ENCODE measurements at places on chromosomes 3 and 15.

GRCh38 chr15:39207532-39208115 lies 373.3 kb upstream of the THBS1 start:
- DNase-seq, result no peak

DNA sequence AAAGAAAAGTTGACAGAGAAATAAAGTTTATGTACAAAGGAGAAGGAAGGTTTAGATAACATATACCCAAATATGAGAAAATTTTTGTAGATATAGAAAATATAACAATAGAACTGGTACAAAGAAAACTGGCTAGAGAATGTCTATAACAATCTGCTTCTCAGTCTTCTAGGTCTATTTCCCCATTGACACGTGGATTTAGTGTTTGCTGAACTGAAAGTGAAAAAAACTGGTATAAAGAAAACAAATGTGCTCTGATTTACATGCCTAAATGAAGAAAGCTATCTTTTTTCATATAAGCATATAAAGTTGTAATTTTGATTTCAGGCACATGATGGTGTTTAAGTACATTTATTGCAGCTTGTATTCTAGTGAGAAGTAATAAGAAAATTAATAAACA lies 9.8 kb downstream of the KCNMB2 start:
- DNase-seq, result no peak

DNA sequence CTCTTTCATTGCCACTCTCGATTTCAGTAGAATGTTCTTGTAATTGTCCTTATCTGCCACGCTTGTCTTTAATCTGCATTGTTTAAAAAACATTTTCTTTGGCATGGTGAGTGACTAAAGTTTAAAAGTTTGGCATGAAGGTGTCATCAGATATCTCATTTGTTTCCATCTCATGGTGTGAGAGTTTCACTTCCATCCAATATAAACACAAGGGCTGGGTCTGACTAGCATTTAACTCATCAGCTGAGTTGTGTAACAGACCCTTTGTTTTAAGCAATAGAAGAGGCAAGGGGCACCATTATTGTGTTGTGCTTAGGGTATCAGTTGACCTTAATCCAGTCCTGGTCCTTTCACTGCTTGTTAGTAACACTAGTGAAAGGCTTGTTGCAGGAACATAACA lies 49.9 kb upstream of the IL12A start:
- DNase-seq, result no peak

DNA sequence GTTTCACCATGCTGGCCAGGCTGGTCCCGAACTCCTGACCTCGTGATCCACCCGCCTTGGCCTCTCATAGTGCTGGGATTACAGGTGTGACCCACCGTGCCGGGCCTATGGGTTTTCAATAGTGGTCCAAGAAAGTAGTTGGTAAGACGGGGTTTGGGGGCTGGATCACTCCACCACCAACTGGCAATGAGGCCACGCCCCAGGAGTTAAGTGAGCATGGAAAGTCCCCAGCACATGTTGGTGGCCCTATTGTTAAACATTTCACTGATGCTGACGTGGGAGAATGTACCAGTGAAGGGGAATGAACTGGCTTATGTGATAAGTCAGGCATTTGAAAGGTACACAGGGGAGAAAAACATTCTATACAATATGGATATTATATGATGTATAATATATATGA lies 80.4 kb downstream of the CHRD start:
- no peak for DNase-seq

DNA sequence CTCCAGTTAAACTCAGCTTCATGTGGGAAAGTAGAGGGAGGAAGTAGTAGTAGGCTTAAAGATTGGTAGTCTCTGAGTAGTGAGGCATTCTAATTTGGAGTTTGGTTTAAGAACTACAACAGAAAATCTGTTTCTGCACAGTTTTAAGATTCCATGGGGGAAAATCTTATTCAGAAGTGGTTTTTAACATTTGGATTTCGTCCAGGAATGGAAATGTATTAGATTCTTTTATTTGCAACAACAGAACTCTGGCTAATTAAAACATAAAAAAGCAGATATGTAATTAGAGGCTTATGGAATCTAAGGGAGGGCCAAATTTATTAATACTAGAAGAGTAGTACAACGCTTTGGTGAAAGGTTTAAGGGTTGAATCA lies 36.0 kb downstream of the NECTIN3 start:
- no peak for DNase-seq

- peak; percentile 88 for DNase-seq
These were observed at the start of gene CMTM8 for GRCh38 chr3:32238453-32239306. CMTM8 (plus strand) TSS chr3:32238680; CDS start chr3:32238973, 293 bp downstream.

GRCh38 chr3:129967761-129968160 lies 6.8 kb upstream of the TRH start:
- DNase-seq, result no peak

- DNase-seq, result no peak
These were observed 385.3 kb downstream of the NTRK3 start for GRCh38 chr15:87871258-87871681.

DNA sequence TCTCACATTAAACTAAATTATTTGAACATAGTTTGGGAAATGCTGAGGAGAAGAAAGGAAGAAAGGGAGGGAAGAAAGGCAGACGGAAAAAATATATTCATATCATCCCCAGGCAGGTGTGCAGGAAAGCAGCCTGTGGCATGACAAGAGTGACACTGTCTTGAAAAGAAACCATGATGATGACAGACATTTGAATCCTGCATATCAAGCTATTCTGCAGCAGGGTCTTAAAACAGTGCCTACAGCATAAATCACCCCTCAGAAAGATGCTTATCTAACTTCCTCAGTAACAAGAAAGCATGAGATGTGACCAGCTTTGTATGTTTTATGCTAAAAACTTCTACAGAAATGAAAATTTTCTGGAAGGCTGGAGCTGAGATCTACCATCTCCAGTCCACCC lies 144.5 kb upstream of the GRM7 start:
- DNase-seq, result no peak

GRCh38 chr3:138724443-138724842 lies 110.3 kb downstream of the PIK3CB start:
- DNase-seq, result peak; percentile 33

GRCh38 chr3:169627789-169628188 lies 35.7 kb downstream of the MECOM start:
- DNase-seq, result no peak

GRCh38 chr3:140151321-140151720 lies 216.3 kb downstream of the CLSTN2 start:
- DNase-seq, result no peak

- no peak for DNase-seq
These were observed 246.5 kb upstream of the PEX5L start for GRCh38 chr3:180283251-180283650.

GRCh38 chr3:185402561-185402960 lies 39.6 kb downstream of the MAP3K13 start:
- DNase-seq, result peak; percentile 7

DNA sequence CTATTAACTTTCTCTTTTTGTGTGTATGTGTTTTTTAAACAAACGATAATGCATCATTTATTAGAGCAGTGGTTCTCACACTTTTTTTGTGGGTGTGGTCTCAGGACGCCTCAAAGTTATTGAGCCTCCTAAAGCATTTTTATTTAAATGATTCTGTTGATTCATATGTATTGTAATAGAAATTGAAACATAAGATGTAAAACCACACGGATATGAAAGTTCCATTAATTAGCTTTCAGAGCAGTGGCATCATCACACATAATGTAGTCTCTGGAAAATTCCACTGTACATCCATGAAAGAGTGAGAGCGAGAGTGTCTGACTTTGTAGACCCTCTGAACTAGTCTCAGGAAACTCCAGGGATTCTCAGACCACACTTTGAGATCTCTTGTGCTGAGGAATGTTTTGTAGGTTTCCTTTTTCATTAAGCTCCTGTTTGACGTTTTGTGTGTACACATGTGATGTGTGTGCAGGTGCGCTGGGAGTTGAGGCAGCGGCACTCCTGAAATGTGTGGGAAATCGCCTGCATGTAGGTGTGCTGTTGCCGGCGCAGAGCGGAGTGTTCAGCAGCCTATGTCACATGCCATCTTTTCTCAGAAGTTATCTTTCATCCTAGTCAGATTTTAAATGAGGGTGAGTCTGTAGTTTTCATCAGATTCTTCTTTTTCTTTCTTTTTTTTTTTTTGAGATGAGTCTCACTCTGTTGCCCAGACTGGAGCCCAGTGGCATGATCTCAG lies 5.3 kb upstream of the TRAK1 start:
- DNase-seq, result no peak

DNA sequence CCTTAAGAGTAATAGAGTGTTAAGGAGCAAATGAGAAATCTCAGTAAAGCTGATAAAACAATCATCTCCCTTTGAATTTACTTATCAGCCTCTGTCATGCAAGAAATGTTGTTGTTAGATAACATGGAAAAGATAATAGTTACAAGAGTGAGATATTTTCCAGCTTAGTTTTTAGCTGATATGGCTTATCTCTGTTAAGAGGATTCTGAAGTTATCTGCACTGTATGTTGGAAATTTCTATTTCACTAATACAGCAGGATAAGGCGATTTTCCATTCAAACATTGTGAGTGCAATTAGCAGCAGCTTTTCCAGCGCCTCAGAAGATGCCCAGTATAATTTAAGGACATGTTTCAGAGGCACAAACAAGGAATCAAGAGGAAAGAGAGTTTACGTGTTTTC lies 262.9 kb downstream of the CNTN6 start:
- DNase-seq, result no peak

GRCh38 chr3:6108957-6109356 lies 752.0 kb upstream of the GRM7 start:
- DNase-seq, result no peak

DNA sequence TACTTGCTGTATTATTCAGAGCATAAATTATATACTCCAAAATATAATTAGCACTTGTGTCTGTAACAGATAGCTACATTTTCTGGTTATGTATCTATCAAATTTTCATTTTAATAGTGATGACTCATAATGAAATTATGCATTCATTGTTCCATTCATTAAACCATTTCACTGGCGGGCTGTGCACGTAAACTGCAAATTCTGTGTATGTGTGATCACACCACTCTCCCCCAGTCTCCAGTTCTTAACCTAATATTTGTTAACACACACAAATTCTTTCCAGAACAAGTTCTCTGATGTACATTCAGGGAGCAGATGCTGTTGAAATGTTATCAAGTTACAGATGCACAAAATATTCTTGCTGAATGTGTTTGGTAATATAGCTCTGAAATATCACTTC lies 3.8 kb upstream of the KCNMB2 start:
- no peak for DNase-seq

GRCh38 chr15:60044636-60045270 lies 40.6 kb downstream of the FOXB1 start:
- no peak for DNase-seq

DNA sequence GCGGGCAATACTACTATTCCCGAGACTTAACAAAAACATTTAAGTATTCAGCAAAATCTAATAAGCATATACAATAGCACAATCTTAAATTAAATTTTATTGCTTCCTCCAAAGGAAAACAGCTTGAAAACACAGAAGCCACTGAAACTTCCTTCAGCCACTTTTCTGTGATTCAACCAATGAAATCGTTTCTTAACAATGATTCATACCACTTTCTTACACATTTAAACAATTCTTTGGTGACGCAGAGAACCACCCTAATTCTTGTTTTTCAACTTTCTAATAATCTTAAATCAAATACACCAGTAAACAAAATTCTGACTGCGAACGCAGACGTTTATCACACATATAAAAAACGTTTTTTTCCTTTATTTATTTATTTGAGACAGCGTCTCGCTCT lies 4.1 kb downstream of the TJP1 start:
- no peak for DNase-seq

GRCh38 chr3:111621535-111621934 lies 26.4 kb upstream of the ZBED2 start:
- peak; percentile 84 for DNase-seq

GRCh38 chr15:64897345-64897985 lies 14.2 kb upstream of the ANKDD1A start:
- DNase-seq, result no peak

DNA sequence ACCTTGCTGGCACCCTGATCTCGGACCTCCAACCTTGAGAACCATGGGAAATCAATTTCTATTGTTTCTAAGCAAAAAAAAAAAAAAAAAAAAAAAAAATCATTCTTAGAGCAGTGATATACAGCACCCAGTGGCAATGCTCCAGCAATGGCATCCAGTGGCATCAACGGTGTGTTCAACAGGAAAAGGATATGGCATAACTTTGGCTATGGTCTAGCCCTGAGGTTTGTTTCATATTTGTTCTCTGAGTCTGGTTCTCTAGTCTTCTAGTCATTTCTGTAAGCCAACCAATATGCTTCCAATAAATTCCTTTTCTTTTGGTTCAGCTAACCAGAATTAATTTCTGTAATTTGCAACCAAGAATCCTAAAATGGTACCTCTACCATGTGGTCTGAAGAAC lies 19.2 kb downstream of the DENND4A start:
- no peak for DNase-seq

DNA sequence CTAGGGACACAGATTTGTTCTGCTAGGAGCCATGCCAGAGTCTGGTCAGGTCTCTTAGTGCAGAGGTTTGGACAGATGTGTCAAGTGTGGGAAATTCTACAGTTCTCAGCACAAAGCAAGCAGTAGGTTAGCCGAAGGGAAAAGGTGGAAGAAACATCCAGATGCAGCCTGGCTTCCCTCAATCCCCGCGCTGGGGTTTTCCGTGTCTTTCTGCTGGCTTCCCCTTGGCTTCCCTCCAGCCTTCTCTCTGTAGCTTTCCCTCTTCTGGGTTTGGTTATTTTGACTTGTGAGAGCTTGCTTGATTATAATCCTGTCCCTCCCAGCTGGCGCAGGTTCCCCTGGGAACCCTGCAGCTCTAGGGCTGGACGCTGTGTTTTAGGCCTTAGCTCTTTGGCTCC lies 4.1 kb downstream of the TF start:
- DNase-seq, result no peak

GRCh38 chr15:98660055-98660454 lies 11.7 kb downstream of the IGF1R start:
- DNase-seq, result no peak

DNA sequence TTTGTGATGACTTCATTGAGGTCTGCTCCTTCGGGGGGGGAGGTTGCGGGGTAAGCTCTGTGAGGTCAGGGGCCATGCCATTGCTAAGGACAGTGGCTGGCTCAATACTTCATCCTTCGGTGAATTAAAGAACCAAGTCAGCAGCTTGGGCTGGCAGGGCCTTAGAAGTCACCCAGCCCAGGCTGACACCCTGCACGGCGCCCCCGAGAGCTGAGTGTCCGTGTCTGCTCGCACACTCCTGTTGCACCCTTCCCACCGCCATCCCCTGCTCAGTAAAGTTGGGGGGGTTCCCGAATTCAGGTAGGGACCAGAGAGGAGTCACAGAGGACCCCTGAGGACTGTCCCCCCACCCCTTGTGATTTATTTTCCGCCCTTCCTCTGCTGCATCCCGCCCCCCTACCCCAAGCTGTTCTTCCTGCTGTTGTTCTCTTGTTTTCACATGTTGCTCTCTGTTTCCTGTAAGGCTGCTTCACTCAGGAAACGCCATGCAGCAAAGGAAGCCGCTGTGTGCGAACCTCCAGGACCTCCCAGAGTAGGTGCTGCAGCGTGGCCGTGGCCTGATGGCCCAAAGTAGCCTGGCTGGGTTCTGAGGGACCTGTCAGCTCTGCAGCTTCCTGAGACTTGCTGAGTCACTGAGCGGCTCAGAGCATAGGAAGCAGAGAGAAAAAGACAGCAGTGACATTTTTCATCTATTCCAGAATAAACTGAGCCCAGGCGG lies 14.4 kb downstream of the EFCC1 start:
- no peak for DNase-seq

Measured in neural progenitor cell (in vitro differentiated cells).